ENCODE measurements at places on chromosomes 7 and 10. TPM values are rescaled to one million over a fixed set of nuclear protein-coding genes. Genes with fewer than 3 reads are reported as not detected.

- no peak for DNase-seq
These were observed 385.5 kb upstream of the PFKP start for GRCh38 chr10:2681891-2682290.

- no peak for DNase-seq
These were observed 29.4 kb downstream of the NUDT1 start for GRCh38 chr7:2271273-2272026.

Gene ZNF138
- 15.7 TPM for total RNA-seq

GRCh38 chr7:2080060-2080387, 152.7 kb downstream of the MAD1L1 start:
- DNase-seq: no peak

Gene HECW1
- 0.47 TPM for total RNA-seq

- no peak for DNase-seq
These were observed 34.7 kb downstream of the RBM17 start for GRCh38 chr10:6123532-6123931.

Gene ZPBP
- total RNA-seq: not detected

DNA sequence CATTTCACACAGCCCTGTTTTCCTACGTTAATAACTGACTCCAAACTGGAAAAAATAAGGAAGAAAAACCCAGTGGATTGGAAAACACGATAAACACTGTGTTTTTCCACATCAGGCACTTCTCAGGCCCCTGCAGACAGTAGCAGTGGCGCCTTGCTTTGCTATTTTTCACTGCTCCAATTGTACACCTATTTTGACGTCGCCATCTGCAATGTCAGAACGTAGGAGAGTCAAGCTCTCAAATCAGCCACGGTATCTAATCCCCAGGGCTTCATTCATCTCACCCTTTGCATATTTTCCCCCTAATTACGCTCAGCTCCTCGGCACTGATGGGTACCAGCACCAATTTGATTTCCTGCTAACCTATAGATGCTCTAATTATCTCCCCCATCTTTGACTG, 338.1 kb upstream of the GALNT17 start:
- no peak for DNase-seq

DNA sequence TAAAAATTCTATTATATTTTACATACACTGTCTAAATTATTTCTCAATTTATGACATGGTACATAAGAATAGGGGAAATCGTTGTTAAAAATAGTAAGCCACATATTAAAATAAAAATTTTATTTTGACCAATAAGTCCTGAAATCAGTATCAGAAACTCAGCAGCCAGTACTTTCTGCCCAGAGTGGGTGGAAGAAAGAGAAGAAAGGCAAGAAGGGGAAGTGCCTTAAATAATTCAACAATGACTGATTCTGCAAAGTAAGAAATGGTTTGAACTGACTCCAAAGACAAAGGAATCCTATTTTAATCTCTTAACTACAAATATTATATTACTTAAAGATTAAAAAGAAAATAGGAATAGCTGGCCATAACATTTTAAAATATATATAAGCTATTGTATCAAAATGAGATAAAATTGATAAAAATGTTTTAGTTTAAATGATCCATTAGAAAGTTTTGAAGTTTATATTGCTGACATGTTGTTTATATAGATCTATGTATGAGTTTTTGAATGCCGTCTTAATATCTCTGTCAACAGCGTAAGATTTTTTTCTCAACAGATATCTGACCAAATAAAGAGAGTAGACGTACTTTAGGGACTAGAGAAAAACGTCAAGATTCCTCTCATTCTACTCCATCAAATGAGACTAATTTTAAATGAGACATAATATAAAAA, 30.2 kb upstream of the NRCAM start:
- DNase-seq: no peak

GRCh38 chr7:1323178-1324027, 90.7 kb downstream of the UNCX start:
- no peak for DNase-seq

Gene ZEB1
- total RNA-seq: 7.0 TPM

Gene STEAP1B
- 22.0 TPM for total RNA-seq

GRCh38 chr10:16545116-16545736, 23.5 kb upstream of the C1QL3 start:
- DNase-seq: peak; percentile 46

Gene COL26A1
- total RNA-seq: 0.16 TPM

Gene VENTX
- total RNA-seq: 0.55 TPM

Gene INSYN2A
- not detected for total RNA-seq

Gene NPC1L1
- 0.02 TPM for total RNA-seq

Gene TMEM270
- not detected for total RNA-seq

- DNase-seq: no peak
These were observed 136.1 kb downstream of the HERPUD2 start for GRCh38 chr7:35558841-35559240.

- no peak for DNase-seq
These were observed 37.5 kb downstream of the HELLS start for GRCh38 chr10:94583124-94583523.

- DNase-seq: no peak
These were observed 102.4 kb downstream of the CFTR start for GRCh38 chr7:117582219-117582704.

Gene ORC5
- total RNA-seq: 54.8 TPM

DNA sequence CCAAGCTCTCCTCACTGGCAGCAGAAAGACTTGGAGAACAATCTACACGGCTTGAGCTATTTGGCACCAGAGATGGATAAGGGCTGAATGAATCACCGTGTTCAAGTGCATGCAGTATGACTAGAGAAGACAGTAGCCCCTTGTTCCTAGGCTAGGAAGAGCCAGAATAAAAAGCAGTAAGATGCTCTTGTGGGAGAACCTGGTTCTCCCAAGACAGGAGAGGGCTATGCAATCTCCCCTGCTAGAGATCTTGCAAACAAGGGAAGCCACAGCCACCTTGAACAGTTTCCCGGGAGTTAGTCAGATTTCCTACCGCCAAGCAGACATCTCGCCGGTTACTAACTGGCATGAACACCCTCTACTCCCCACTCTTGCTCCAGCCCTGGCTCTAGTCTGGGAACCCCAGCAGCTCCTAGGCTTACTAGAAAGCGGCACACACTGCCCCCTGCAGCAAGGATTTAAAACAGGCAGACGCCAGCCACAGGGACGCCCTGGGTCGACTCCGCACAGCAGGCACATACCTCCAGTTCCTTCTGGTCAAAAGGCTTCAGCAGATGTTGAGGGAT, 107.3 kb downstream of the SMURF1 start:
- DNase-seq: peak; percentile 42

- no peak for DNase-seq
These were observed 114.1 kb downstream of the CPED1 start for GRCh38 chr7:121102619-121103018.

- no peak for DNase-seq
These were observed 208.9 kb downstream of the ARL4A start for GRCh38 chr7:12896316-12896715.

Gene PRPF18
- total RNA-seq: 14.8 TPM

DNA sequence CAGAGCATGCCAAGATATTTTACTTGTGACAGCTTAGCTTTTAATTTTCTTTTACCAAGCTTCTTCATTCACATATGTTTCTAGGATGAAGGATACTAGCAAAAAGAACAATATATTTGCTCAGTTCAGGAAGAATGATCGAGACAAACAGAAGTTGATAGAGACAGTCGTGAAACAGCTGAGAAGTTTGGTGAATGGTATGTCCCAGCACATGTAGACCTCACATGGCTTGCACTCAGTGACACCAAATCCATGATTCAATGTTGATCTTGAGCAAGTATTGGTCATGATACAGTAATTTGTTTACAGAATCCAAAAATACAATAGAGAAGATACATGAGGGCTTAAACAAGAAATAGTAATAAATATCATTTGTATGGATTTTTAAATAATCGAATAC, 2.5 kb upstream of the CYP26C1 start:
- DNase-seq: no peak

GRCh38 chr7:151321341-151321740, 20.3 kb upstream of the NUB1 start:
- DNase-seq: no peak

Gene GDF2
- total RNA-seq: 0.27 TPM

Gene TDRD1
- total RNA-seq: not detected

- DNase-seq: no peak
These were observed 25.5 kb upstream of the TRIL start for GRCh38 chr7:28983396-28984190.

Gene TMEM176B
- 0.60 TPM for total RNA-seq

GRCh38 chr10:112698133-112698817, 251.3 kb downstream of the VTI1A start:
- no peak for DNase-seq

- no peak for DNase-seq
These were observed 12.0 kb upstream of the BMPER start for GRCh38 chr7:33893377-33893776.

Gene SPDYE11
- total RNA-seq: not detected

GRCh38 chr10:63553031-63553430, 31.8 kb downstream of the REEP3 start:
- no peak for DNase-seq
